Activated CD8-positive, alpha-beta memory T cell treated with anti-CD3 and anti-CD28 coated beads for 4 hours (primary cell): ENCODE measurements at places on chromosomes 6 and 20.

DNA sequence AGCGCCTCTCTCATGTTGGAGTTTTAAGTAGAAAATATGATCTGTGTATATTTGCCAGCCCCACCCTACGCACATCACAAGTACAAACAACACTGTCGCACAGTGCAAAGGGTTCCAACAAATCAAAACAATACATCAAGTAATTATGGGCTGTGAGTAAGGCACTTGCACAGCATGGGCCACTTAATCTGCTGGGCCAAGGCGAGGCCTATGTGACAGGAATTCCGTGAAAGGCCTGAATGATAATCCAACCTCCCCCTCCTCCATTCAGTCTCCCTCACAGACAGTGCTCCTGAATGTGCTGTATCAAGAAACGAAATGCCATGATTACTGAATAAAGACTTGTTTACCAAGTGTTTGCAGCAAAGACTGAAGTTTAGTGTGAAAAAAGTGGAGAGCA is 130.1 kb upstream of the SLC2A12 start:
- no peak for DNase-seq

DNA sequence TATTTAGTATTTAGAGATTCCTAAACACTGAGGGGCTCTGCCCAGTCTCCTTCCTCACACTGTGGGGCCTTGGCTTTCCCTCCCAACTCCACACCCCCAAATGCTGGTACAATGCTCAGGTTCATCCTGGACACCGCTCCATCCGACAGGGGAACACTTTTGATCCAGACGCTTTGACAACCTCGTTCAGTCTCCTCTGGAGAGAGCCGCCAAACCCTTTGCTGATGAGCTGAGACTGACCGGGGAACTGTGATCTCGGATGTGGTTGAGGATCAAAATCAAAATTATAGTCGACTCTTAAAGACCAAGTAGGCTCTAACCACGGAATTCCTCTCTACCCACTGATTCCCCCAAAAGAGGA is 38.8 kb upstream of the HLA-E start:
- DNase-seq: no peak

GRCh38 chr6:108677894-108678293 is 117.2 kb downstream of the FOXO3 start:
- no peak for DNase-seq

DNA sequence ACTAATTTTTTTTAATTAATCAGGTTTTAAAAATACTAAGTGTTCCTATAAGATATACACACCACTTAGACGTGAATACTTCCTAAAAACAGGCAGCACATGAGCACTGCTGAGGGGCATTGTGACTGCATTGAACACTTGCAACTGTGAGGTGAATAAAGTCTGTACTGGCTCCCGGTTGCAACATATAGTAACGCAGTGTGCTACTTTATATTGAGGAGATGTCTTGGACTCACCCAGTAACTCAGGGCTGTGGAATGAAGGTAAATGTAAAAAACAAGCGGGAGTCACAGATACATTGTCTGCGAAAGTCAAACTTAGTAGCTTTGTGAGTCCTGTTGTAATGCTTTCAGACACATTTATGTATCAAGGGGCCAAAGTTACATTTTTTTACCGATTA is 17.0 kb upstream of the HLA-A start:
- DNase-seq: no peak

- peak; percentile 20 for DNase-seq
Observed at GRCh38 chr20:51372176-51372803, 170.2 kb downstream of the NFATC2 start.

DNA sequence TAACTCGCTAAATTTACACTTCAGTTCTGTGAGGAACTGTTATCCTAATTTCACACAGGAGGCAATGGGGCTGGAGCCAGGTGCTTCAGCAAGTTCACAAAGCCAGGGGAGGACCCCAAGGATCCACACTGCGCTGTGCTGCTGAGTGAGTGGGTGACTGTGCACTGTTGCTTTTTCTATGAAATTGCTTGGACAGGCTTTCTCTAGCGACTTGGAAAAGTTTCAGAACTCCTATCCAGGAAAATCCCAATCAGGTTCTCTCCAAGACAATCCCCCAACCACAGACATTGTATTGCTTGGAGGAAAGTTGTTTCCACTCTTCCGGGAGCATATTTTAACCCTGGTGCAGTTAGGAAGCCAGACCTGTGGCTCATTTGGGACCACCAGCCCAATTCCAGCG is 175.9 kb upstream of the CST7 start:
- DNase-seq: no peak

GRCh38 chr20:63225082-63225454 is 9.1 kb upstream of the YTHDF1 start:
- no peak for DNase-seq
